Endothelial cell (in vitro differentiated cells): ENCODE measurements at places on chromosomes 16 and 17. TPM values are rescaled to one million over a fixed set of nuclear protein-coding genes. Genes with fewer than 3 reads are reported as not detected.

Gene KIF18B
- total RNA-seq, result 7.1 TPM

Gene MINK1
- total RNA-seq, result 176 TPM

Gene MLX
- 45.9 TPM for total RNA-seq

Gene SHISA9
- 0.49 TPM for total RNA-seq

Gene ANKFN1
- total RNA-seq, result not detected

DNA sequence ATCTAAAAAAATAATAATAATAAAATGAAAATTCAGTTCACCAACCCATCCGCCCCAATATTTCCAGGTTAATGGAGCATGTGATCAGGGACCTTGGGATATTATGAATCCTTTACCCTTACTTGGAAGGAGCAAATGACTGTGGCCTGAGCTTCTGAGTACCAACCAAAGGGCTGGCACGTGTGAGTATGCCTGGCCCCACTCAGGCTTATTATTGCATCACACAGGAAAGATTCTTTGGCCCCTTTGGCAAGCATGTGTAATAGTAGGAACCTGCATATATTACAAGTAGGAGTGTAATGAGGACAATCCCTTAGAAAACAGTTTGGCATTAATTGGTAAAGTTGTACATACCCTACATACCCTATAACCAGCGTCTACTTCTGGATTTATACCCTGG lies 7.2 kb upstream of the C17orf78 start:
- no peak for DNase-seq

DNA sequence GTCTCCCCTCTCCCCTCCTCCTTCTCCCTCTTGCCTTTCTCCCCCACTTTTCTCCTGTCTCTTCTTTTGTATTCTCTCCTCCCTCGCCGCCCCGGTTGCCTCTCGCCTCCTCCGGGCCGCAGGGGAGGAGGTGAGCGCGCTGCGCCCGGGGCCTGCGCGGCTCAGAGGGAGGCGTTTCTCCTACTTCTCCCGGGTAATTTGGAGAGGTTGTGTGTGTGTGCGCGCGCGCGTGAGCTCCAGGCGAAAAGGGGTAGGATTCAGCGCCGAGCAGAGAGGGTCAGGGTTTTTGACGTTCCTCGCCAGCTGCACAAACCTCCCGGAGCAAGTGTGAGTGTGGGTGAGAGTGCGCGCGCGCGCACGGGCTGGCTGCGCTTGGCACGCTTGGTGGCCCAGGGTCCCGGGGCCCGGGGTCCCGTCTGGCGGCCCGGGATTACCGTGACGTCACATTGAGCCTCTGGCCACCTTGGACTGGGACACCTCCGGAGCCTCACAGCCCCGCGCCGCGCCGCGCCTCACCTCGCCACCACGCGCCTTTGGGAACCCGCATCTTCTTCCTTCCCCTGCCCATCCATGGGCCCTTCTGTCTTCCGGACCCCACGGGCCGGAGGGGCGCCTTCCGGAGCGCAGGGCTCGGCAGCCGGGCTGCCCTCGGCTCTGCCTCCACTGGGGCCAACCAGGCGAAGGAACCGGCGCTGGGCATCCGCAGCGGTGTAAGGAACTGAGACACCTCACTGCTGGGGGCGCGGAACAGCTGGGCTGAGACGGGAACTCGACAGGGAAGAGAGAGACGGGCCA lies 479 bp downstream of the IRX6 start:
- peak; percentile 40 for DNase-seq

GRCh38 chr17:54426296-54426886 lies 474.3 kb upstream of the TOM1L1 start:
- no peak for DNase-seq

GRCh38 chr17:7133424-7133823 lies 18.8 kb upstream of the ASGR2 start:
- peak; percentile 54 for DNase-seq

DNA sequence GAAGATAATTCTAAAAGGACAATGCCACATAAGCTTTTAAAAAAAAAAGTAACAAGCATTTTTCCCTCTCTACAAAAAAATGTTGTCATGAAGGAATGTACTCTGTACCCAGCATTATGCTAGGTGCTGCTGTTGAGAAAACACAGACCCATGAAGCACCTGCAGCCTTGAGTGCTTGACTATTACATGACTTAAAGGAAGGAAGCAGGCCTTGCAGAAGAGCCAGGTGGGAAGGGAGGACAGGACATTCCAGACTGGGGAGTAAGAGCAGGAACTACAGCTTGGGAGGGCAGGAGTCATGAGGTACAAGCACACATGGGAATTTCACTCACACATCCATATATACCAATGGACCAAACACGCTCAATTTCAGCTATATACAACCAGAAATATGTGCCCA lies 3.8 kb downstream of the MYO1D start:
- no peak for DNase-seq
